ENCODE measurements at places on chromosomes 4 and X.
A peak's percentile ranks its signal among the peaks of the same experiment; 100 is the strongest.

DNA sequence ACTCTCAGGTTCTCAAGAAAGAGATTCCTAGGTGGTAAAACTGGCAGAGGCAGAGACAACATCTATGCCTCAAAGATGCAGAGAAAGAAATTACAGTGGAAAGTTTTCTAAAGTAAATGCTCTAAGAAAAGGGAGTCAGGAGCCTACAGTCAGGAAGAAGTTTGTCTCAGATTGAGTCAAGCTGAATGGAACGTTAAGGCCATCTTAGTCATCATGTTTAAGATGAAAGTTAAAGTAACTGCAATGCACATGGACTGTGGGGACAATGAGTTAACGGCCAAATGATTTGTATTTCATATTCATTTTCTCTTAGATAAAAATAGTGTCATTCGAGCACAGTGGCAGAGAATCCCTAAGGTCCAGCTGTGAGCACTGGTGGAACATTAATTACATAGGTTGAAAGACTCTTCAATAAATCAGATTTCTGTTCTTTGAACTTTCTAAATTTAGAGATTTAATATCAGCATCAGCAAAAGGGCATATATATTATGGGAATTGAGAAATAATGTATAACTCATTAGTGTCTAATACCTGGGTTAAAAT, 384.6 kb downstream of the DTHD1 start:
- no peak for DNase-seq

- DNase-seq, result peak; percentile 81
Observed at GRCh38 chrX:119606280-119607017, at the start of gene NKRF. NKRF (minus strand) TSS chrX:119606424.

GRCh38 chr4:6944301-6945051, 34.9 kb downstream of the TBC1D14 start:
- no peak for DNase-seq

GRCh38 chr4:110878956-110879355, 256.1 kb upstream of the PITX2 start:
- DNase-seq, result no peak

DNA sequence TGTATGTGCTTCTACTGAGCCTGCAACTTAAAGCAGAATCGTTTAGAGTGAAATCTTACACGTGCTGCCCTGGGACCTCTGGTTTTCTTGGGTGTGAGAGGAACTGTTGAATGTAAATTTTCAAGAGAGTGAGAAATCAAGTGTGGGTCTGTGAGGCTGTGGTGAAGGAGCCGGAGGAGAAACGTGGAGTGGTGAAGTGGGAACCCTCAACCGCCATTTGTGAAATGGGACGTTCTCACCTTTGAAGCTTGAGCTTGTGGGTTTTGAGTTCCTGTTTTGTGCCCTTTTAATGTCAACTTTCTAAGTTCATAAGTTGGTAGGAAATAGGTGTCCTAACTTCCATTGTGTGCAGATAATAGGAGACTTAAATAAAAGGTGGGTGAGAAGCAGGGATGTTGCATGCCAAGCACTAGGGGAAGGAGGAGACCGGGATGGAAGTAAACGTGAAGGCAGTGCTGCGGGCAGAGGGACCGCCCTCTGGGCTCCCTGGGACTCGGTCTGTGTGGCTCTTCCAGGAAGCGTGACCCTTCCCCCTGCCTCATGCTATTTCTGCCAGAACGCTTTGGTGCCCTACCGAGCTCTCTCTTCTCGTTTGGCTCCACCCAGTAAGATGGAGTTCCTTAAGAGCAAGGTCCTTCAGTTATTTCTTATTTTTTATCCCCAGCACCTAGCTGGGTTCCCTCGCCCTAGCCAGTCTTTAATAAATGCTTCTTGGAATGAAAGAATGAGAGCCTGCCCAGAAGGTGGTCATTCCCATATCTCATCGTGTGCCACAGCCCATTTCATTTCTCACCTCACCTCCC, 56.0 kb downstream of the TMEM131L start:
- peak; percentile 47 for DNase-seq

GRCh38 chr4:2247128-2248043, 5.5 kb upstream of the HAUS3 start:
- DNase-seq, result no peak

DNA sequence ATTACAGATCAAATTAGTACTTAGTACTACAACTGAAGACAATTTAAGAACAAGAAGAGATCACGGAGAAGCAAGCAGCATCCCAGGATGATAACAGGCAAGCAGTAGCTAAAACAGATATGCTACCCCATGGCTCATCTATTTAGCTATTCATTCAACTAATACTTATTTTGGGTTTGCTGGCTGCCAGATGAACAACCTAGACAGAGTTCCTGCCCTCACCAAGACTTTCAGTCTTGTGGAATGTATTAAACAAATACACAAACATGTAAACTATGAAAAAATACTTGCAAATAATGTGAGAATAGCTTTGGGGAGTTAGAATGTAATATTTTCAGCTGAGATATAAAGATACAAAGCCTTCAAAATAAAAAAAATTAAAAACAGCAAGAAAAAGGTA, 2.4 kb upstream of the CORIN start:
- DNase-seq, result no peak

GRCh38 chr4:111812760-111813159, 332.5 kb upstream of the FAM241A start:
- no peak for DNase-seq

- no peak for DNase-seq
Observed at GRCh38 chr4:7901311-7901885, 38.3 kb downstream of the AFAP1 start.

DNA sequence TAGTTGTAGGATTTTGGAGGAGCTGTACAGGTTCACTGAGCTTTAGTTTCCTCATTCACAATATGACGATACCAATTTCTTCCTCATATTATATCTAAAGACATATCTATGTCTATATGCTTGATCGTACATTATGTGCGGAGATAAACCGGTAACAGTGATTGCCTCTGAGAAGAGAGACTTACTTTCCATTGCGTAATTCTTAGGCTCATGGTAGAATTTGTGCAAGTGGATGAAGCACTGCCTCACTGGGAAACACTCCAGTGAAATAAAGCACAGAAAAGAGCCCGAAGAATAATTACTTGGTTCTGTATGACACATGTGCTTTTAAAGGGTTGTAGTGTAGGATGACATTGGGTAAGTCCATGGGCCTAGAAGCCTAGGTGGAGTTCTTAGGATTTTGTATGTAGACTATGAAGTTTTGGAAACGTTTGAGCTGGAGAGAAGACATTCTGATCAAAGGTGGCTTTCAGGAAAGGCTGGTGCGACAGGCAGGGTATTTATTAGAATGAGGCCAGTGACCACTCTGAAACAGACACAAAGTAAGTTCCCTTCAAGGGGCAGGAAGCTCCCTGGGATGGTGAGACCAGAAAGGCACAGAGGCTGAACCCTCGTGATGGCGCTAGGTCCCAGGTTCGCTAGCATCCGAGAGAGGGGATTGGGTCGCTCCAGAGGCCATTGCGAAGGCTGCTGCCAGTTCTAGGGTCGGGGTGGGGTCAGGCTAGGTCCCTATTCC, 649 bp upstream of the VBP1 start:
- DNase-seq, result no peak

DNA sequence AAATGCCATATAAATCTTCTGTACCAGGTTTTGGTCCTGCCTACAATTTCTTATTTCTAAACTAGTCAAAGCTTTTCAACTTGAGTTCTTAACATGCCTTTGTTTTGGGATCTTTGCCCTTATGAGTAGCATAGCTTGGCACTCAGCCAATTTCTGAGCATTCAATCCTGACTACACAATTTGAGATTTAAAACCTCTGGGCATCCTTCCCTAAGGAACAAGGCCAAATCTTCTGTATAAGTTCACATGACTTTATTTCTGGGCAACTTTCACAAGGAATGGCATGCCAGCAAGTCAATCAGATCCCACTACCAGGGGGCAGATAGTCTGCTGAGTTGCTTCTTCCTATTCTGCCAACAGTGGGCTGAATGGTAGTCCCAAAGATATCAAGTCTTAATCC, 254.2 kb downstream of the ADAMTS3 start:
- DNase-seq, result no peak

DNA sequence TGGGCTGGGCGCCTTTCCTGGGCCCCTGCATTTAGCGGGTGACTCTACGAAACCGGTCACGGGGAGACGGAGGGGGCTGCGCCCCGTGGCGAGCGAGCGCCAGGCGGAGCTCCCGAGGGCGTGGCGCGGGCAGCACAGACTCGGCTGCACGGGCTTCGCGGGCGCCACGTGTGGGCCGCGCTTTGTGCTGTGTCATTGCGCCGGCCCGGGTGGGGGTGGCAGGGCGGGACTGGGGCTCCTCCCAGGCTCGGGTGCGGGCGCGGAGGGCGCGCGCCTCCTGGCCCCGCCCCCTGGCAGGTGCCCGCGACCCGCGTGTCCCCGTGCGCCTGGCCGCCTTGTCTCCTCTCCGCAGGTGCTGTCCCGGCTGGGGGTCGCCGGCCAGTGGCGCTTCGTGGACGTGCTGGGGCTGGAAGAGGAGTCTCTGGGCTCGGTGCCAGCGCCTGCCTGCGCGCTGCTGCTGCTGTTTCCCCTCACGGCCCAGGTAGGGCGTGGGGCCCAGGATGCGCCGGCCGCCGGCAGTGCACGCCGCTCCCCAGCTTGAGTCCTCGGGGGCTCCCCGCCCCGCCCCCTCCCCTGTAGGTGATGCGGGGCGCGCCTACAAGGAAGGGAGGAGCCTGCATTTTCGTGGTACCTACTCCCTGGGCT, 651 bp downstream of the UCHL1 start:
- DNase-seq, result no peak

- DNase-seq, result no peak
Observed at GRCh38 chrX:109773374-109773773, 40.3 kb upstream of the ACSL4 start.

GRCh38 chr4:149218672-149219071, 597.0 kb downstream of the IQCM start:
- DNase-seq, result no peak

- no peak for DNase-seq
Observed at GRCh38 chrX:82945332-82945731, 562.8 kb upstream of the POU3F4 start.

DNA sequence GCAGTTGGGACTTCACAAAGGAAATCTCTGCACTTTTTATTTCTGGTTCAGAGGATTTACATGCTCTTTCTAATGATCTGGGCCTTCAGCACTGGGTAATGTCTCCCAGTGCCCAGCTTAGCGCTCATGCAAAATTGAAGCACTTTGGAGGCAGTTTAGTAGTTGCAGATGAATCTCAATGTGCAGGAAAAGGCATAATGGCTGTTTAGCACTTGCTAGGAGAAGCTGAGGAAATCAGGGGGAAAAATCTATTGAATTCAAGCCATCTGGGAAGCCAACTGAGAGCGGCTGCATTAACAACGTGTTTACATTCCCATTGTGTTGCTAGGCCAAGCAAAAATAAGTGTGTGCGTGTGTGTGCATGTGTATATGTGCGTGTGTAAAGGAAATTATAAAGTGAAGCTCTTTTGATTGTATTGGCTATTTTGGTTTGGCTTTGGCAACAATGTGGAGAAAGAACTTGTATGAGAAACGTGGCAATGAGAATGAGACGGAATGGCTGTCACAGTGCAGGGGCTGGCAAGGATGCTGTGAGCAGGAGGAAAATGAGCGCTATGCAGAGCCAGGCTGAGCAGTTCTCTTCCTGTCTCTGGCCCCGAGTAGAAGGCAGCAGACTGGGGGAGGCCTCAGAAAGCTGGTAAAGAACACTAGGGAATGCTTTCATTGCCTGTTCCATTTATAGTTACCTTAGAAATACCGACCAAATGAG, 231.5 kb downstream of the UNC5C start:
- no peak for DNase-seq

- no peak for DNase-seq
Observed at GRCh38 chr4:177706916-177707315, 264.7 kb upstream of the AGA start.
